Umbilical cord (tissue), 2 donors: ENCODE measurements at places on chromosomes 16 and 17. TPM values are rescaled to one million over a fixed set of nuclear protein-coding genes. Genes with fewer than 3 reads are reported as not detected.

DNA sequence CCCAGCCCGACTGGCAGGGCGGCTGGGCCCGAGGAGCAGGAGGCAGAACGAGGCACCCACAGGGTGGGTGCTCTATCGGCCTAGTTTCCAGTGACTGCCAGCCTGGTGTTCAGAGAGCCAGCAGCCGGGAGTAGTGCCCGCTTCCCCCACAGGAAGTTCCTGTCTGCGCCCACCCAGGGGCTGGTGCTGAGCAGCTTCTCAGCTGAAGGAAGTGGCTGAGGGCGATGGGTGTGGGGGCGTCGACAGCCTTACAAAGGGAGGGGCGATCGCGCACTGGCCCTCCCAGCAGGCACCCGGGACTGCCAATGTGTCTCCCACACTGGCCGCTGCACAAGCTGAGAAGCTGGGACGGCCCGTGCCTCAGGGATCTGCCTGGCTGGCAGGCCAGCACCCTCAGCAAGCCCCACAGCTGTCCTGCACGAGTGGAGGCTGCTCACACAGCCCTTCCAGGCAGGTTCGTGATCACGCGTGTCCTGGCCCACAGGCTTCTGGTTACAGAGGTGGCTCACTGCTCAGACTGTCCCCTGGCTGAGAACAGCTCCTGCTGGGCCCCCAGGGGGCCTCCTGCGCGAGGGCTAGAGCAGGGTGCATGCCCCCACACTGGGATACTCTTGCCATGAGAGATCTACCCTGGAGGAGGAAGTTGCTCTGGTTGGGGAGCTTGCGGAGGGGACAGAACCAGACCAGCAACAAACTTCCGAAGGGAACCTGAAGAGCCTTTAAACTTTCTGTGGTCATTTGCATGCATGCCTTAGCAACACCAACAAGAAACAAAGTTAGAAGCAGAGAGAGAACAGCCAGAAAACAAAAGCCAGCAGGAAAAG is 2.5 kb downstream of the RNF166 start:
- no peak for DNase-seq

KIF1C gene
- total RNA-seq, result 35.6 TPM

DNA sequence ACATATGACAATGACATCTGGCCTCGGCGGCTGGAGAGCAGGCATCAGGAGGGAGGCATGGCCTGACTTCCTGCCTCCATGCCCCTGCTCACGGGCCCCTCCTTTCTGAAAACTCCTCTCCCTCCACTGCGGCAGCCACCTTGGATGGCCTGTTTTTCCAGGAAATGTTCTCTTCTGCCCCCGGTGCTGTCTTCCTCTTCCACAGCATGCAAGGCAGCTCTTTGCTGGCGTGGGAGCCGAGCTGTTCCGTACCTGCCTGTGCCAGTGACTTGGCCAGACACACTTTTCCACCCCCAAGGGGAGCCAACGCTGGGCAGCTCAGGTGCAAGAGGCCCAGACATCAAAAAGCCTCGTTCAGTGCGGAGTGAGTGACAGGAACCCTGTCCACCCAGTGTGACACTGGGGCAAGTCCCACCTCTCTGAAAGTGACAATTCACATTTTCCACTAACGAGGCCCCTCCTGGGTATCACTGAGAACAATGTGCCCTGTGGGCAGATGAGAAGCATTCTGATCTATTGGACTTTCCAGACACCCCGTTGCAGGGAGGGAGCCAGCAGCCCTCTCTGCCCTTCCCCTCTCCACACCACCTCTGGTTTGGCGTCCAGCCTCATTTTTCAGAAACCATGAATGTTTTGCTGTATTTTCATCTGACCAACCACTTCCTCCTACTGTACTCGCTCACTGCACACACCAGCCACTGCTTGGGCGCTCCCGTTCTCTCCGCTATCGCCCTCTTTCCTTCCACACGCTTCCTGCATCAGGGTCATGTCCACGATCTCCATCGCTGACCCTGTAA is 31.2 kb downstream of the NSMCE1 start:
- DNase-seq, result peak; percentile 27

DNA sequence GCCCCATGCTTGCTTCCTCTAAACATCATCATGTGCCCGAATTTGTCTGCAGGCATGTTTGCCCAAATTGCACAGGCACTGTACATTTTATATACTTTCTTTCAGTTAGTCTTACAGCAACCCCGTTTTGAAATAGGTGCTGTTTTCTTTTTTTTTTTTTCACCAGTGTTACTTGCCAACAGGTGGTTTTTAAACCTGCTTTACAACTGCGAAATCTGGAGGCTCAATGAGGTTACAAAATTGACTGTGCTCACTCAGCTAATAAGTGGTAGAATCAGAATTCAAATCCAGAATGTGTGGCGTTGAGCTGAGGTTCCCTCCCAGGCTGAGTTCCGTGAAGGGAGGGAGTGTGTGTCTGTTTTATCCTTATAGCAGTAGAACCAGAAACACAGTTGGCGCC is 5.8 kb downstream of the PLA2G15 start:
- DNase-seq, result no peak

SCGB1C2 gene
- total RNA-seq, result not detected

DNA sequence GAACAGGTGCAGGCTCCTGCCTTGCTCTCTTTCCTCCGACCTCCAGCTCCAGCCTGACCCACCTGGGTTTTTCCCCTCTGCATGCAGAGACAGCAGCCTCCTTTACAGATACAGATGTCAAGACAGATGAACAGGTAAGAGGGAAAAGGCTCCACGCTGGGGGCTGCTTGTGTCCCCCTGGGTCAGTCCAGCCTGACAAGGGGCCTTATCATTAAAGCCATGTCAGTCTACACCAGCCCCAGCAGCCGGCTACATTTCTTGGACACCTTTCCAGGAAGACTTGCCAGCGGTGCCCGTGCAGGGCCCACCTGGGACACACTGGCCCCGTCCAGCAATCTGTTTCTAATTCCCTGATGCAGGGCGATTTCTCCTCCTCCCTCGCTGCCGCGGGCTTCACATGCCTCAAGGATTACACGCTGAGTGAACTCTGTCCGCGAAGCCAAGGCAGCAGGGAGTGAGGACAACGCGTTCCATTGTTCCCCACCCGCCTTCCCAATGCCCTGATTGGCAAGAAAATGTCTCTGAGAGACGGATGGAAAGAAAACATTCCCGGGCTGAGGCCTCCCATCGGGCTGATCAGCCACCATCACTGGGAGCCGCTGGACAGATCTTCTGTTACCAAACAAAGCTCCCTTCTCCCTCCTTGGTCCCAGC is 184.7 kb downstream of the C16orf95 start:
- no peak for DNase-seq

- DNase-seq, result peak; percentile 81
Observed at GRCh38 chr16:54233615-54234014, 53.0 kb downstream of the IRX3 start.

PRSS8 gene
- 3.6 TPM for total RNA-seq
